AG09319 (cell line): ENCODE measurements at places on chromosomes 5 and 9.

DNA sequence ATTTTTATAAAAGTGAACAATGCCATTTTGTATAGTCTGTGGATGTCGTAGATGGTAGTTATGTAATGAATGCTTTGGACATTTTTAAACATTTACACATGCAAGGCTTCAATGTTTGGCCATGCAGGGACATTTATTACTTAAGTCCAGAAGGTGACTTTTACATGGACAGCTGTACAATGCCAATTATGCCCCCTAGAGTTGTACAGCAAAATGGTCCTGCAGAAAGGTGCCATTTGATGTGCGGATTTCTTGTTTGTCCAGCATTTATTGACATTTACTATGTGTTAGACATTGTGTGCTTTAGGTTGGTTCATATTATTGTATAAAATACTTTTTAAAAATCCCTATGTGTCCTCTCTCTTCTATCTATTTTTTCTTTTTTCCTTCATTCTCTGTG, 22.5 kb upstream of the COMMD10 start:
- no peak for DNase-seq

DNA sequence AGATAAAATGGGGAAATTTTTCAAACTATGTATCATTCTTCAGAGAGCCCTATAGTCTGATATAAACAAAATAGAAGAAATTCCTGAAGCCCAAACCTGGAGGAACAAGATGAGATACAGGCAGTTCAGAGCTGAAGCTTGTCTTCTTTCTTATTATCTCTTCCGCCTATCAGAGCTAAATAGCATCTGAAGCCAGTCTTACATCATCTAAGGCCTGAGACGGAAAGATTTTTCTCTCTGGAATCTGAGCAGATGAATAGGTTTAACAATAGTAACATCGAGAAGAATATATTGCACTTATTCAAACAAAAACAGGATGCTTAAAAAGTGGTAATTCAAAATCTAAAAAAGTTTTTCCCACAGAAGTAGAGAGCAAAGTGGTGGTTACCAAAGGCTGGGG, 59.8 kb downstream of the LPAR1 start:
- DNase-seq, result no peak

DNA sequence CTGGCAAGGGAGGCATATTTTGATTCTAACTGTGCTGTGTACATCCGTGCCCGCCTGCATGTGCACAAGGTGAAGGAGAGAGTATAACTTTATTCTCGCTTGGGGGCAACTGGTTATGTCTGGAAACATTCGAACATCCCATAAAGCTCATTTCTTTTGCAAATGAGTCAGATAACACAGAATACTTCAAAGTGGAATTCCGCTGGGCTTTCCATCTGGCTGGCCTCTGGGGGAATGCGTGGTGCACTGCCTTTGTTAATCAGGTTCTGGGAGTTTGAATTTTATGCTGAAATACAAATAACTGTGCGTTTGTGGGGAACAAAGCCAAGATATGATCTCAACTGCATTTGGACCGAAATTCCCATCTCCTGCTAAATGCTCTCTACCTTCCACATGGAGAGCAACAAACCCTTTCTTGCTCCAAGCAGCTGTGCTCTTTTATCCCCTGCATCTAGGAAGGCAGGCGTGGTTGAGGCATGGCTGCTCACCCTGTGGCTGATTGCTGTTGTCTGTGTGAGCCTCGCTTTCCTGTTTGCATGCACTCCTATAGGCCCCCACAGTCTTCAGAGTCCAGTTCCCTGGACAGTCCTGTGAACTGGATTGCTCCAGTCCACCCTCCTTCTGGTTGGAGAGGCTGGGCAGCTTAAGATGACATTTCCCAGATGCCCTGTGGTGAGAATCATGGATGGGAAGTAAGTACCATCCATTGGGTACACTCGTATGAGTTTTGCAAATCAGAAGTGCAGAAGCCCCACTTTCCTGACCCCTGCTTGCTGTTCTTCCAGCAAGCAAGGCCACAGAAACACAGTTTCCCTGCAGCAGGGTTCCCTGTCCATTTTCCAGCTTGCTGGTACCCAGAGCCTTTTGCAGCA, 82.9 kb upstream of the ALDH1B1 start:
- DNase-seq, result no peak

- DNase-seq, result no peak
Observed at GRCh38 chr5:10455277-10455670, 13.6 kb downstream of the ROPN1L start.

GRCh38 chr5:38443390-38443789, 113.1 kb downstream of the LIFR start:
- DNase-seq, result no peak

DNA sequence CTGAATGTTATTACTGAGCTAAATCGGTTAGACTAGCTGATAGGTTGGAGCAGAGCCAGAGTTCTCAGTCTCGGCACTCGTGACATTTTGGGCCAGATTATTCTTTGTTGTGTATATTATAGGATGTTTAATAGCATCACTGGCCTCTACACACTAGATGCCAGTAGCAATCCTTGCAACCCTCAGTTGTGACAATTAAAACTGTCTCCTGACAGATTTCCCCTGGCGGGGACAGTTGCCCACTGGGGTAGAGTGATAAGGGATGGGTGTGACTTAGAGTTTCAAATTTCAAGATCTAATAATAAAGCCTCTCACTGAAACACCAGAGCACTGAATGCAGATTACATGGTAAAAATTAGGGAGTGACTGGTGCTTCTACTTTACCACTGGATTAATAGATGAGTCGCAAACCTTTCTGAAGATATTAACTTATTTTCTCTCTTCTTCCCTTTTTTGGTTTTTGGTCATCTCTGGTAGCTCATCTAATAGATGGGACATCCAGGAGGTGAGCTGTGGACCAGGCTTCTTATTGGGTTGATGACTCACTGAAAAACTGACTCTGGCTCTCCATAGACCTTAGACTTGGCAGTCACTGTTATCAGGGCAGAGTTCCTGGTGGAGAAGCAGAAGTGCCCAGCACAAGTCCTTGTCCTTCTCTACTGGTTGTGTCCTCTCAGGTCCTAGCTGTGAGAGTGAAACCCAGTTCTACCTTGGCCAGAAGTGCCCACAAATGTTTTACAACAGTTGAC, 150.3 kb downstream of the UNC13B start:
- DNase-seq, result no peak

- DNase-seq, result no peak
Observed at GRCh38 chr5:12615141-12615820, 711.0 kb upstream of the CTNND2 start.

- no peak for DNase-seq
Observed at GRCh38 chr5:82414041-82414388, 135.9 kb upstream of the RPS23 start.

DNA sequence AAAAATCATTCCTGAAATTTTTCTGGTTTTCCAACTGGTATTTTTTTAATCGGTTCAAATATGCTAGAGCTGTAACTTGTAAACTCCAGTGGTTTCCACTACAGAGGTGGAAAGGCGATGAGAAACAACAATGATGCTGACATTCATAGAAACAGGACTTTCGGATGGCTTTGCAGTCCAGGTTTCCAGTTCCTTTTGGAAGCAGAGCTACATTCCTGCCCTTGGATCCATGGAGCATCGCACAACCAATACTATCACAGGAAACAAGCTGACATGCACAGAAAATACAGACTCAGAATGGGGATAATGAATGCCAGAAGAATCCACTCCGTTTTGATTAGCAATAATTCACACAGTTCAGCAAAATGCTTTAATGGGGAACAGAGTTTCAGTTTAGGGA, 140.0 kb downstream of the EPB41L4A start:
- no peak for DNase-seq

- no peak for DNase-seq
Observed at GRCh38 chr5:38417658-38418017, 138.8 kb downstream of the LIFR start.

DNA sequence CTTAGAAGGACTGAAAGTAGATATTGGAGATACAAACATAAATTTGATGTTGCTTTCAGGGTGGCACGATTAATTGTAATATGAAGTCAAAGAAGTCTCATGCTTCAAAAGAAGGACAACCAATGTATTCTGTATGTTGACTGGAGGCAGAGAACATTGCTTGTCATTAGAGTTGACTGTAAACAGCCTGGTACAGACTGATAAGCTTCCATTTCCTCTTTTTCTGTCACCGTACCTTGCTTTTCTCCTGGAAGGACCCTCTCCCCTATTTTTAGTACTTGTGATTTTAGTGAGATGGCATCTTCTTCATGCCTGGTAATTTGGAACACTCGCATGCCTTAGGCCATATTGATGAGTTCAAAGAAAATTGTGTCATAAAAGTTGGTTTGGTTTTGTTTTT, 809.4 kb downstream of the PRELID2 start:
- DNase-seq, result no peak

GRCh38 chr9:84993105-84993504, 323.6 kb downstream of the NTRK2 start:
- DNase-seq, result no peak

GRCh38 chr9:34443976-34444375, 14.4 kb downstream of the FAM219A start:
- DNase-seq, result no peak

GRCh38 chr9:86351880-86352279, 2.3 kb downstream of the TUT7 start:
- DNase-seq, result no peak

- DNase-seq, result no peak
Observed at GRCh38 chr5:58314356-58315210, 145.3 kb downstream of the PLK2 start.

DNA sequence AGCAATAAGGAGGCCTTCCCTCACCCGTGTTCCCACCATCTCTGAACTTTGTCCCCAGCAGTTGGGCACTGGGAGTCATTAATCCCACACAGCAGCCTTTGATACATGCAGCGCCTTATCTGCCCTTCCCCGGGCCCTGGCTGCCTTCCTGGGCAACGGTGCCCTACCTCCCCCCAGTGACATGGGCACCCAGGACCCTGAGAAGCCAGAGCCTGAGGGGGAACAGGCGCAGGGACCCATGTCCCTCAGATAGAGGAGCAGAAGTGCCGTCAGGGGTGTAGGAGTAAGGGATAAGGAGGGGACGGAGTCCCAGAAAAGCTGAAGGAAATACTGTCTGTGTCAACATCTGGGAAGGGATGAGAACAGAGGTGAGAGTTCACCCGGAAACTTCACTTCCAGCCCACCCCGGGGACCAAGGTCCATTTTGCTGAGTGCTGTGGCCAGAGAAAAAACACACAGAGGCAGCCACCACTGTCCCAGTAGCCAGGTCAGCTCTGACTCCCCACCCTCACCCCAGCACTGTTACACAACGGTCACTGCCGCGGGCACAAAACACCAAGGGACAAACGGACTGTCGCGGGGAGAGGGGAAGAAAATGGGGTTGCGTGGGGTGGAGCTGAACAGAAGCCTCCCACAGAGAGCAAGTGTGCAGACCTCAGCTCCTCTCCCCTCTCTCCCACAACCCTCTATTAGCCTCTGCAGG, 3.8 kb downstream of the PCDH1 start:
- DNase-seq, result no peak

- no peak for DNase-seq
Observed at GRCh38 chr9:123471843-123472570, 116.0 kb downstream of the CRB2 start.

DNA sequence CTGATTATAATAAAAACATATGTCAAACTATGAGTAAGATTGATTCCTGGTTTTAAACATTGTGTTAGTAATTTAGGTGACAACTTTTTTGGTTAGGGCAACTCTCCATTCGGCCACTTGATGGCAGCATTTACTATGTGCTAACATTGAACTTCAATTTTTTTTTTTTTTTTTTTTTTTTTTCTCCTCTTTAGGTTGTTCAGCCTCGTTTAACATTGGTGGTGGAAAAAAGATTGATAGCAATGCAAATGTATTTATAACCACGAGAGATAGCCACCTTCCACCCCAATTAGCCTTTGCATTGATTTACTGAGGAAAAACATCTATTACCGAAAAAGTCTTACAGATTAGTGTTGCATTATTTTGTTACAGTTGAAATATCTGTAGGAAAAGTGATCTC, 159.1 kb downstream of the CSNK1G3 start:
- no peak for DNase-seq

- no peak for DNase-seq
Observed at GRCh38 chr5:57642066-57642465, 159.5 kb upstream of the ACTBL2 start.

- DNase-seq, result no peak
Observed at GRCh38 chr9:130337784-130338380, 72.3 kb downstream of the HMCN2 start.

- no peak for DNase-seq
Observed at GRCh38 chr5:60101573-60101972, 208.0 kb upstream of the PDE4D start.

DNA sequence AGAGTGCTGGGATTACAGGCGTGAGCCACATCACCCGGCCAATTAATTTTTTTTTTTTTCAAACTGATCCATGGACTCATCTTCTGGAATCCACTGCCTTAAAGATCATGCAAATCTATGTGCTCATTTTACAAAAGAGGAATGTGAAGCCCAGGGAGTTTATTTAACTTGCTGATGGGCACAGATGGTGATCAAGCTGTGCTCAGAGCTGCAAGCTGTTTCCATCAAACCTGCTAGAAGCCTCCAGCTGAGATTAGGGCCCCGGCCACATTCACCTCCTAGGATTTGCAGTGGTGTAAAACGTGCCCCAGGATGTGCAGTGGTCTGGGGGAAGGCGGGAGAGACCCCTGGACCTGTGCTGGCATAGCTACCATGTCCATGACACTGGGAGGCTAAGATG, 56.1 kb upstream of the TUT7 start:
- DNase-seq, result no peak

DNA sequence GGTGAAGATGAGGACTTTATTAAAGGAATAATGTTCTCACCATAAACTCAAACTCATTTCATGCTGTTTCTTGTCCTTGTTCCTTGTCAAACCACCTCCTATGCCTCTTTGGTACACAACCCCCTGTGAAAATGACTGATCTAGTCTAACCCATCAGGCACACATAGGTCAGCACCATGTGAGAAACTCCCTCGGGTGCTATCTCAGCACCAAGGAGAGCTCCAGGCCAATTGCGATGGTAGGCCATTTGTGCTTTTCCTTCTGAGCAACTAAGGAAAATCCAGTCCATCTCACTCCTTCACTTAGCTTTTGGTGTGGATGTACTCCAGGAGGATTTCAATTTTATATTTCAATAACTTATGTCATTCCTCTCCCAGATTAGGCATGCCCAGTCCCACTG, 199.8 kb downstream of the ZNF608 start:
- DNase-seq, result no peak

- DNase-seq, result no peak
Observed at GRCh38 chr5:90968319-90968718, 409.7 kb downstream of the ADGRV1 start.

GRCh38 chr9:12464910-12465512, 228.2 kb upstream of the TYRP1 start:
- DNase-seq, result no peak

GRCh38 chr9:70130266-70130665, 86.6 kb downstream of the MAMDC2 start:
- DNase-seq, result no peak

- no peak for DNase-seq
Observed at GRCh38 chr9:88006511-88007290, 32.4 kb upstream of the CDK20 start.

GRCh38 chr5:172106511-172107356, 81.3 kb downstream of the STK10 start:
- no peak for DNase-seq
